Suppressor macrophage (primary cell): ENCODE measurements at places on chromosomes 11 and 22.
A peak's percentile ranks its signal among the peaks of the same experiment; 100 is the strongest.

GRCh38 chr22:41636467-41636866, 15.4 kb downstream of the XRCC6 start:
- DNase-seq: no peak

DNA sequence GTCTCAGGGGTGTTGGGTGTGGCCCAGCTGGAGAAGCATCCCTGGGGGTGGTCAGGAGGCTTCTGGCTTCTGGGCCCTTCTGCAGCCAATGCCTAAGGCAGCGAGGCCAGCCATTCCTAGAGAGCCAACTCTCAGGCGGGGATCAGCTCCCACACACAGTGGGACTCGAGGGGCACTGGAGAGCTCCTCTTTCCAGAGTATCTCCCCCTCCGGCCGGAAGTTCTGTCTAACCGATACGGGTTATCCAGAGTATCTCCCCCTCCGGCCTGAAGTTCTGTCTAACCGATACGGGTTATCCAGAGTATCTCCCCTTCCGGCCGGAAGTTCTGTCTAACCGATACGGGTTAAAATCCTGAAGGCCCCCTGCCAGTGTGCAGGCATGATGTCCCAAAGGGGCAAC, 71.2 kb upstream of the B3GAT1 start:
- no peak for DNase-seq

- DNase-seq: no peak
These were observed 1075.9 kb downstream of the BRD1 start for GRCh38 chr22:48751539-48752437.

DNA sequence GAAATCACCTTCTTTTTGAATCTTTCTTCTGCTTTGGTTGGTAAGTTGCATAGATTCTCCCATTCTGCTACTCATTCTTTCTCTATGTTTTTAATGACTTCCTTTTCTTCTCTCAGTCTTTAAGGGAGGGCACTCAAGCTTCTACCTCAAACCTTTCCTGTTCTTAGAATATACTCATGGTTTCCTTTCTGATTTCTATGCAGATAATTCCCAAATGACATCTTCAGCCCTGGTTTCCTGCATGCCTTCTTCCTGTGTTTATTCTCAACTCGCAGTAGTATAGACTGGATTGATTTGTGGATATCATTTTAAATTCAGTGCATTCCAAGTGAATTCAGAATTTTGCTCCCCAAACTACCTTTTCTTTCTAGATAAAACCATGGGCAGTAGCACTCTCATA, 803.6 kb downstream of the METTL15 start:
- DNase-seq: no peak

- DNase-seq: peak; percentile 73
These were observed 3.5 kb upstream of the EEF1G start for GRCh38 chr11:62577046-62577714.

DNA sequence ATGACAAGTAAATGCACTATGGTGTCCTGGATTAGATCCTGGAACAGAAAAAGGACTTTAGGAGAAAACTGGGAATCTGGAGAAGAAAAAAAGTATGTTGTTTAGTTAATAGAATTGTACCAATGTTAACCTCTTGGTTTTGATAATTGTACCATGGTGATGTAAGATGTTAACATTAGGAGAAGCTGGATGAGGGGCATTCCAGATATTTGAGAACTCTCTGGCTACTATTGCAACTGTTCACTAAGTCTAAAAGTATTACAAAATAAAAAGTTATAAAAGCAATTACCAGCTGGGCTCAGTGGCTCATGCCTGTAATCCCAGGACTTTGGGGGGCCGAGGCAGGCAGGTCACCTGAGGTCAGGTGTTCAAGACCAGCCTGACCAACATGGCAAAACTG, 66.5 kb downstream of the EXT2 start:
- no peak for DNase-seq

- peak; percentile 78 for DNase-seq
These were observed 24.1 kb upstream of the SUSD2 start for GRCh38 chr22:24156913-24157821.

GRCh38 chr11:1622086-1622485, at the start of gene KRTAP5-4:
KRTAP5-4 (minus strand) TSS chr11:1622138; CDS start chr11:1622093, 45 bp downstream.
- DNase-seq: no peak

DNA sequence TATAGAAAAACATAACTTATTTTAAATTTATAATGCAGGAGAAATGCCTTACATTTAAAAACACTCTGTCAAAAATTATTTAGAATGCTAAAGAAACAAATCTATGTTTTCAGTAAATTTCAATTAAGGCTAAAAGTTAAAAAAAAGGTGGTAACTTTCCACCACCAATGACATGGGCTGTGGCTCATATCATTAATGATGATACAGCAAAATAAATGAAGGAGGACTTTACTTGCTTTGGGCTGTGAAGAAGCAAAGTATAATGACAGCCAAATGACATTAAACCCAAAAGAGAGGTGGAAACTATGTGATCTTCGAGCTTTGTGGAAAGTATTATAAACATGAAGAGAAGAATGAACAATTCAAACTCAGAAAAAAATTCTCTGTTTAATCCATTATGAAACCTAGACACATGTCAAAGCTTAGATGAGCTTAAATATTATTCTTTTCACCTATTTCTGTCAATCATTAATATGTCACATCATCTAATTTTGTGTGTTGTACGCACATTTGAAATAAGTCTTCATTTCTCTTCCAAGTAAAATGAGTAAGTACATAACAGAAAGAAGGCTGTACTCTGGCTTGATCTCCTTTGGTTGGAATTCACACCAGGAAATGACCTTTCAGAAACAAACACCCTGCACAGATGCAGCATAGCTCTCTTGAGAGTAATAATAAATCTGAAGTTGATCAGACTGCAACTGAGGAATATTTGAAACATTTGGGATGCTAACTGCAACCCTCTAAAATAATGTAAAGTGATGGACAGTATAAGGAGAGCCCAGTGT, 265.8 kb downstream of the TTC28 start:
- DNase-seq: no peak

DNA sequence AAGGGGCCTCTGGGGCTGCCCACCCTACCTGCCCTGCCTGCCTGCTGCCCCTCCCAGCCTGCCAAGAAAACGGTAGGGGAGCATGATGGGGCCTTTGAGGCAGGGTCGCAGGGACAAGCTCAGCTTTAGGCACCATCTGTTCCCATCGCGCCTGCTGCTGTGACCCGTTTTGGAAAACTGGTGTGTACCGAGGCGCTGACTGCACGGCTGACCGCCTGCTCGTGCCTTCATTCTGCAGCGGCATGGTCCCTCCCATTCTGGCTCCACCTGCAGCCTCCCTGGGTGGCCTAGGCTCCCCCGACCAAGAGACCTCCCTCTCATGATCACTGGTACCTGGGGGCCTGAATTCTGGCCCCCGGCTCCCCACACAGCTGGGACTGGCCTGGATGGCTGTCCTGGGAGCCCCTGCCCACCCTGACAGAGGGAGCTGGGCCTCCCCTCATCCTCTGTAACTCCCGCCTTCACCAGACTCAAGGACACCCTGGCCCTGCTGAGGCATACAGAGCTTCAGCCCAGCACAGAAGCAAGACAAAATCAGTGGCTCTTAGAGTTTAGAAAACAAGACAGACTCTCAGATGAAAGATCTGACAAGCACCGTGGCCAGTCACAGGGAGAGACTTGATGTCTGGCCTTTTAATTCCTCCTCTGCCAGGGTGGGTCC, 6.5 kb upstream of the MYRF start:
- no peak for DNase-seq

GRCh38 chr22:40728731-40729189, 49.5 kb downstream of the MCHR1 start:
- no peak for DNase-seq

DNA sequence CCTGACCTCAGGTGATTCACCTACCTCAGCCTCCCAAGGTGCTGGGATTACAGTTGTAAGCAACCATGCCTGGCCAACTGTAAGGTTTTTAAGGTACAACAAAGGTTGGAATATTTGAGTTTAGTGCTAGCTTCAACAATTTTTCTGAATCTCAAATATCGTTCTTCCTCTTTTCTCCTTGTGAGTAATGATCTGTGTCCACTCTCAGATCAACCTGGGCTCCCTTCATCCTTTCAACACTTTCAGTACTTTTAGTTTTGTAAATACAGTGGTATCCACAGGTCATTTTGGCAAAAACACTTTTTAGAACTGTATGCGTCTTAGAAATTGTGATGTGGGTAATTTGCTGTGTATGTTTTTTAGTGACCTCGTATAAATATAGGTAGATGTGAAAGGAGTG, 7.9 kb downstream of the PACS1 start:
- DNase-seq: no peak

DNA sequence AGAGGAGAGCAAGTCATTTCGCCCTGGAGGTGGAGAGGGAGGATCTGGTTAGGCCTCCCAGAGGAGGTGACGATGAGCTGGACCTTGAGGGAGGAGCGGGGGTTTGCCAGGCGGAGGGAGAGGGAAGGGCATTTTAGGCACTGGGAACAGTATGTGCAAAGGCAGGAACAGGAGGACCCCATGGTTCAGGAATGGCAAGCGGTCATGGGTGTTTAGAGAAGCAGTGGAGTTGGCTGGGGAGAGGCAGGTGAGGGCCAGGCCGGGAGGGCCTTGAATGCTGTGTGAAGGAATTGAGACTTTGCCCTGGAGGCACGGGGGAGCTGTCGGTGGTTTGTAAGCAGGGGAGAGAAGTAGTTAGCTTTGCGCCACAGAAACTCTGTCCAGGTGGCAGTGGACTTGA, 10.3 kb downstream of the PRDM11 start:
- DNase-seq: no peak

DNA sequence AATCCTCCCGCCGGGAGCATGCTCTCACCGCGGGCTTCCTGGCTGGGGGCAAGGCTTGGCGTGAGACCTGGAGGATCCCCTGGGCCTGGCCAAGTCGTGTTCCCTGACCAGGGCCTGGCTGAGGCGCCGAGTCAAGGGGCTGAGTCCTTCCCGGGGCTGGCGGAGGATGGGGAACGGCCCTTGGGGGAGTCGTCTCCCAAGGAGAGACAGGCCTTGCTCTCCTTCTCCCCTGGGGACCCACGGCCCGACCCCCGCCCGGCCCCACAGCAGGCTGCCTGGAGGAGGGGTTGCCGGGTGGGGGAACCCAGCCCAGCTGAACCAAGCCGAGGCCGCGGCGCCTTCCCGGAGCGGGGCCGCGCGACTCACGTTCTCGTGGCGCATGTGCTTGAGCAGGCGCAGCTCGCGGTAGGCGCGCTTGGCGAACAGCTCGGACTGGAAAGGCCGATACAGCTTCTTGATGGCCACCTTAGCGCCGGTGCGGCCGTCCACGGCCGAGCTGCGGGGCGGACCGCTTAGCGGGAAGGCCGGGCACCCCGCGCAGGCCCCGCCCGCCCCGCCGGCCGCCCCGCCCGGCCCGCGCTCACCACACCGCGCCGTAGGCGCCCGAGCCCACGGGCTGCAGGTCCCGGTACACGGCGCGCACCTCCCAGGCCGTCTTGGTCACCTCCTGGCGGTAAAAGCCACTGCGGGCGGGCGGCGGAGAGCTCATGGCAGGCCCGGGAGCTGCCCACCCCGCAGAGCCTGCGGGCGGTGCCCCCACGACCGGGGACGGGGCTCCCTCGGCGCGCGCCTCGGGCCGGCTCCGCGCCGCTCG, 475 bp downstream of the MAPK12 start:
- DNase-seq: no peak

DNA sequence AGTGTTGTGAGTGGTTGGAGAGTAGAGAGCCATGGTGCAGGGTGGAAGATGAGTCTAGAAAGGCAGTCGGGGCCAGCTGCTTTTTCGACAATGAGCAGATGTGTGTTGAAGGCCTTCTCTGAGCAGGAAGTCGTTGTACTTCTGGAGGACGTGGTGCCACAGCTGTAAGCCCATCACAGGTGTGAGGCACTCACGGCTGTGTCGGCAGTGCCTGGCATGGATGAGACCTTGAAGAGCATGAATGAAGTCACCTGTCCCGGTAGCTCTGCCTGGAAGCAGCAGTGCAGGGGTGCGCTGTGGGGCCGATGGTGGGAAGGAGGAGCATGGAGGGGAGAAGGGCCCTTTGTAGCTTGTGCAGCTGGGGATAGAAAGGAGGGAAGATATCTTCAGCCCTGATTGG, 165.2 kb downstream of the PKNOX2 start:
- no peak for DNase-seq

DNA sequence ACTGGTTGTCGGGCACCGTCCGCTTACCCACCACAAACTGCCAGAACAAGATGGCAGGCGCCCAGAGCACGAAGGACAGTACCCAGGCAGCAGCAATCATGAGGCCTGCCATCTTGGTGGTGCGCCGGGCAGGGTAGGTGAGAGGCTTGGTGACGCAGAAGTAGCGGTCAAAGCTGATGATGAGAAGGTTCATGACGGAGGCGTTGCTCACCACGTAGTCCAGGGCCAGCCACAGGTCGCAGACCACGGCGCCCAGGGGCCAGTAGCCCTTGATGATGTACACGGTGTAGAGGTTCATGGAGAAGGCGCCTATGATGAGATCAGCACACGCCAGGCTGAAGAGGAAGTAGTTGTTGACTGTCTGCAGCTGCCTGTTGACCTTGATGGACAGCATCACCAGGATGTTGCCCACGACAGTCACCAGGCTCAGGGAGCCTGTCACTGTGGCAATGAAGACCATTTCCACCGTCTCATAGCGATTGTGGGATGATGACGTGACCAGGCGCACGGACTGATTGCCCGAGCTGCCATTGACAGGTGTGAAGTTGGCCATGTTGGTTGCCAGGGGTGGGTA, 4.6 kb downstream of the MDK start:
- DNase-seq: peak; percentile 59

GRCh38 chr22:20428496-20429253, 8.9 kb downstream of the SCARF2 start:
- no peak for DNase-seq

DNA sequence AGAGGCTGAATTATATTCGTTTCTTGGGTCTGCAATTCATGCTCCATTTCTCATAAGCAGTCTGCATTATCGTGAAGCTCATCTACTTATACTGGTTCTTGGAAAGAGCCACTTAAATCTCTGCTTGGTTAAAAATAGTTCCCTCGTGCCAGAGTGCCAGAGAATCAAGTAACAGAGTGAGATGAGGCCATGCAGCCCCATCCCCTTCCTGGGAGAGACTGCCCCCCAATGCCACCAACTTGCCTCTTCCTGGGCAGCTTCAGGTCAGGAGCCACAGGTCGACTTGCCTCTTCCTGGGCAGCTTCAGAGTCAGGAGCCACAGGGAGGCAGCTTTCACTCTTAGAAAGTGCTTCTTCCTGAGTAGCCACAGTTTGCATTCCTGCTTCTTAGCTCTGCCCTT, 223.9 kb upstream of the ZBED5 start:
- DNase-seq: no peak

DNA sequence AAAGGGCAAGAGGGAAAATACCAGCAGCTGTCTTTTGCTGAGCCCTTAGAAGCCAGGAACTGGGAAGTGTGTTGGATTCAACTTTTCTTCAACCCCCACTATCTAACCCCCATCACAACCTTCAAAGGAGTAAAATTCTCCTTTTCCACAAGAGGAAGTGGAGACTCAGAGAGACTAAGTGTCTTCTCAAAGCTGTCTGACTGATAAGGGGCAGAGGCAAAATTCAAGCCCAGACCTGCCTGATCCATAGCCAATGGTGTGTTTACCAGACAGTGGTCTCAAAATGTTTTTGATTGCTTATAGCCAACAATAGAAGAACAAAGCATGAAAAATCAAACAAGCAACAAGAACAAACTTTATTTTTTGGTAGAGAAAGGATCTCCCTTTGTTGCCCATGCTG, 707.0 kb downstream of the NTM start:
- DNase-seq: peak; percentile 11
